Central memory CD8-positive, alpha-beta T cell (primary cell): ENCODE measurements at places on chromosomes 4 and X.

DNA sequence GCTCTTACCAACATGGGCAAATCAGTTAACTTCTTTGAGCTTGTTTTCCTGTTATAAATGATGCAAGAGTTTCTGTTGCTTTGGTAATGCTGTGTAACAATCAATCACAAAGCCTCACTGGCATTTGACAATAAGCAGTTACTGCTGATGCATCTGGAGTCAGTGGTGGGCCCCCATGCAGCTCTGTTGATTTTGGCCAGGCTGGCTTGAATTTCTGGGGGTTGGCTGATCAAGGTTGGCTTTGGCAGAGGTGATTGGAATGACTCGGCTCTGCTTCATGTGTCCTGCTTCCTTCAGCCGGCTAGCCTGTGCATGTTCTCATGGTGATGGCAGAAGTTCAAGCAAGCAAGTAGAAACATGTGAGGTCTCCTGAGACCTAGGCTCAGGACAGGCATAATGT, 90.4 kb downstream of the PHEX start:
- no peak overlapping the region for H3K27ac ChIP-seq
- DNase-seq, result no peak
- no peaks in the 10 kb centered on the region for H3K36me3 ChIP-seq
- H3K4me1 ChIP-seq, result no peaks in the 10 kb centered on the region
- H3K27me3 ChIP-seq, result no peaks in the 10 kb centered on the region
- no peak overlapping the region for H3K4me3 ChIP-seq

GRCh38 chr4:78242071-78242470, 184.9 kb downstream of the FRAS1 start:
- H3K4me1 ChIP-seq, result no peaks in the 10 kb centered on the region
- DNase-seq, result no peak
- no peaks in the 10 kb centered on the region for H3K27me3 ChIP-seq
- no peaks in the 10 kb centered on the region for H3K36me3 ChIP-seq
- H3K4me3 ChIP-seq, result no peak overlapping the region
- H3K27ac ChIP-seq, result no peak overlapping the region

GRCh38 chrX:42943051-42943974, 165.3 kb upstream of the PPP1R2C start:
- H3K4me3 ChIP-seq, result peak overlapping the region; percentile 46
- H3K4me1 ChIP-seq, result peaks cover 72% of the 10 kb centered on the region
- peak overlapping the region; percentile 97 for H3K27ac ChIP-seq
- peaks cover 5% of the 10 kb centered on the region for H3K36me3 ChIP-seq
- H3K27me3 ChIP-seq, result no peaks in the 10 kb centered on the region

GRCh38 chr4:84493092-84493850, 5.8 kb downstream of the NKX6-1 start:
- peaks cover 6% of the 10 kb centered on the region for H3K36me3 ChIP-seq
- DNase-seq, result no peak
- peaks cover 1% of the 10 kb centered on the region for H3K4me1 ChIP-seq
- no peak overlapping the region for H3K27ac ChIP-seq

GRCh38 chr4:173879509-173879908, 349.5 kb upstream of the HAND2 start:
- H3K36me3 ChIP-seq, result no peaks in the 10 kb centered on the region
- no peak overlapping the region for H3K27ac ChIP-seq
- no peaks in the 10 kb centered on the region for H3K4me1 ChIP-seq
- no peak overlapping the region for H3K4me3 ChIP-seq

DNA sequence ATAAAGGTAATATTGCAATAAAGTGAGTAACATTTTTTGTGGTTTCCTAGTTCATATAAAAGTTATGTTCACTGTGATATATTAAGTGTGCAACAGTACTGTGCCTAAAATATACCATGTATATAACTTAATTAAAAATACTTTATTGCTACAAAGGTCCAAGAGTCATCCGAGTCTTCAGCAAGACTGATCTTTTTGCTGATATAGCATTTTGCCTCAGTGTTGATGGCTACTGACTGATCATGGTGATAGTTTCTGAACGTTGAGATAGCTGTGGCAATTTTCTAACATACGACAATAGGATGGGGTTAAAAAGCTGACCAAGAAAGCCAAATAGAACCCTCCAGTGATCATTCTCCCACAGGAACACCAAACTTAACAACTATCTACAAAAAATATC, 1302.7 kb downstream of the TECRL start:
- H3K27ac ChIP-seq, result no peak overlapping the region
- no peaks in the 10 kb centered on the region for H3K36me3 ChIP-seq
- DNase-seq, result no peak
- H3K27me3 ChIP-seq, result no peaks in the 10 kb centered on the region
- H3K4me3 ChIP-seq, result no peak overlapping the region
- no peaks in the 10 kb centered on the region for H3K4me1 ChIP-seq

DNA sequence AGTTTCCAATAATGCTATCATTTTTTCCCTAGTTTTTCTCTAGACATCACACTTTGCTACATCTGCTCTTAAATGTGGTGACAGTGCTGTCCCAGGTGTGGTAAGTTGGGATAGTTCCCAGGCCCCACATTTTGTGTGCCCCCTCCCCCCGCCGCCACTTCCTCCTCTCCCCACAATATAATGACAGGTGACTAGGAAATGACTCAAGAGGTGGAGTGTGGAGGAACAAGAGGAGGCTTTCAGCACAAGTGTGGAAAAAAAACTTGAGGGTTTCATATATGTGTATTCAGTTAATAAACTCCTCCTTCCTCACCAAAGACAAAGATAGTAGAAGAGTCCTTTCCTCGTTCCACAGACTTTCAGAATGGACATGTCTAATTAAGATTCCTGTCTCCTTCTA, 18.3 kb upstream of the IL21 start:
- H3K36me3 ChIP-seq, result no peaks in the 10 kb centered on the region
- DNase-seq, result no peak
- H3K4me1 ChIP-seq, result peaks cover 11% of the 10 kb centered on the region
- H3K27ac ChIP-seq, result no peak overlapping the region
- H3K4me3 ChIP-seq, result no peak overlapping the region
- no peaks in the 10 kb centered on the region for H3K27me3 ChIP-seq

GRCh38 chrX:153953892-153954557, 9.6 kb upstream of the RENBP start:
- H3K36me3 ChIP-seq, result peaks cover 48% of the 10 kb centered on the region
- H3K27me3 ChIP-seq, result no peaks in the 10 kb centered on the region
- H3K4me3 ChIP-seq, result no peak overlapping the region

GRCh38 chrX:24117258-24117657, 32.3 kb upstream of the ZFX start:
- H3K27ac ChIP-seq, result no peak overlapping the region
- H3K4me1 ChIP-seq, result no peaks in the 10 kb centered on the region
- DNase-seq, result no peak
- no peaks in the 10 kb centered on the region for H3K27me3 ChIP-seq

GRCh38 chr4:94345969-94346368, 3.3 kb upstream of the HPGDS start:
- H3K4me1 ChIP-seq, result no peaks in the 10 kb centered on the region
- H3K27ac ChIP-seq, result no peak overlapping the region
- H3K4me3 ChIP-seq, result no peak overlapping the region
- H3K36me3 ChIP-seq, result peaks cover under 1% of the 10 kb centered on the region

DNA sequence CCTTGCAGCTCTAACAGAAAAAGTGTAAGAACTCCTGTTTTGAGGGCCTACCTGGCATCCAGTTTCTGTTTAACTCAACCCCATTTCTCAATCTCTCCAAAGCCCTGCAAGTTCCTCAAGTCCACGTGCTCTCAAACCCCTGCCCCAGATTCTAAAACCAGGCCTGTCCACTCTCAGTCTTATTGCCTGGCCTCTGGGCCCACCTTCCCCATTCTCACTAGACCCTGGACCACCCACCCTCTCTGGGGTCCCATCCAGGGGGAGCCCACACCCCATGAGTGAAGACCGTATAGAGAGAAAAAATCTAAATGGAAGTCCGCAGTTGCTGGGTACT, 58.3 kb downstream of the TLR10 start:
- H3K27me3 ChIP-seq, result no peaks in the 10 kb centered on the region
- DNase-seq, result no peak
- no peak overlapping the region for H3K4me3 ChIP-seq
- H3K4me1 ChIP-seq, result peaks cover 16% of the 10 kb centered on the region
- H3K36me3 ChIP-seq, result no peaks in the 10 kb centered on the region
- H3K27ac ChIP-seq, result no peak overlapping the region

GRCh38 chrX:40040686-40041461, 56.9 kb downstream of the BCOR start:
- no peak overlapping the region for H3K27ac ChIP-seq
- H3K27me3 ChIP-seq, result no peaks in the 10 kb centered on the region
- DNase-seq, result no peak
- peaks cover 15% of the 10 kb centered on the region for H3K4me1 ChIP-seq

GRCh38 chr4:189202869-189203271, 737.8 kb upstream of the FRG1 start:
- H3K4me3 ChIP-seq, result no peak overlapping the region
- H3K27ac ChIP-seq, result no peak overlapping the region
- H3K36me3 ChIP-seq, result no peaks in the 10 kb centered on the region
- DNase-seq, result no peak
- H3K27me3 ChIP-seq, result no peaks in the 10 kb centered on the region
- H3K4me1 ChIP-seq, result peaks cover 5% of the 10 kb centered on the region

DNA sequence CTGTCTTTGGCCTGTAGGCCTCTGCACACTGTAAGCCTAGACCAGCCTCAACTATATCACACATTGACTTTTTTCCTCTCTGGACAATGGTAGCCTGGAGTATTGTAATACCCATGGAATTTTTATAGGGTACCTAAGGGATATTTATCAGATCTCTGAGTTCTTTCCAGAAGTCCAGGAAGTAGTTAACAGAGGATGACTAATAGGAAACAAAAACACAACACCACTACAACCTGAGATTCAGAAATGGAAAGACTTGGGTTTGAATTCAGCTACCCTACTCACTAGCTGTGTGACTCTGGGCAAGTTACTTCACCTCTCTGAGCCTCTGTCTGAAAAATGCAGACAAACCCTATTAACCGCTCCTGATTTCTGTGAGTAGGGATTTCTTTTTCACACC, 7.7 kb upstream of the STX18 start:
- H3K27me3 ChIP-seq, result no peaks in the 10 kb centered on the region
- no peak overlapping the region for H3K27ac ChIP-seq
- no peak overlapping the region for H3K4me3 ChIP-seq

- H3K4me1 ChIP-seq, result no peaks in the 10 kb centered on the region
- DNase-seq, result no peak
- H3K27ac ChIP-seq, result no peak overlapping the region
- no peak overlapping the region for H3K4me3 ChIP-seq
Measured at GRCh38 chrX:144840616-144841015, 406.7 kb upstream of the SPANXN1 start.

DNA sequence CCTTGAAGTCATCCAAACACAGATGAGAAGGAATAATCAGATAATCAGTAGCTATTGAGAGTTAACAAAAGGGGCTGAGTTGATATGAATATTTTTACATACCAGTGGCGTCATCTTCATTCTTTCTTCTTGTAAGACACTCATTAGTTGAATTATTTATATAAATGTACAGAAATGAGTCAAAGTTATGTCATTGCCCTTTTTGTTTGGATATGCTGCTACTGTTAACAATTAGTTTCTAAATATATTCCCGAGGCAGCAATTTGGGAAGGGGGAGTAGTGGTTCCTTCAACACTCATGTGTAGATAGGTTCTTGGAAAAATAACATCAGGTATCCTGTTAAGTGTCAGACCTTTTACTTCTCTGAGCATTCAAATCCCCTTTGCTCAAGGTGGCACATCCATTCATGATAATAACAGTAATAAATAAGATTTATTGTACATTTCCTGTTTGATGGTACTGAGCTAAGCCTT, 436.6 kb downstream of the SPRY1 start:
- DNase-seq, result no peak
- peaks cover 3% of the 10 kb centered on the region for H3K36me3 ChIP-seq
- H3K27ac ChIP-seq, result no peak overlapping the region
- H3K27me3 ChIP-seq, result no peaks in the 10 kb centered on the region
- H3K4me1 ChIP-seq, result no peaks in the 10 kb centered on the region

- H3K27ac ChIP-seq, result no peak overlapping the region
- H3K4me3 ChIP-seq, result no peak overlapping the region
- H3K4me1 ChIP-seq, result no peaks in the 10 kb centered on the region
- H3K36me3 ChIP-seq, result peaks cover 1% of the 10 kb centered on the region
- H3K27me3 ChIP-seq, result no peaks in the 10 kb centered on the region
- no peak for DNase-seq
Measured at GRCh38 chr4:172892300-172892699, 276.3 kb upstream of the GALNT7 start.

GRCh38 chr4:152935143-152935542, 980 bp upstream of the FHDC1 start:
- DNase-seq, result no peak
- H3K27me3 ChIP-seq, result peaks cover 58% of the 10 kb centered on the region
- H3K4me3 ChIP-seq, result peak overlapping the region; percentile 70
- peaks cover 2% of the 10 kb centered on the region for H3K36me3 ChIP-seq
- peaks cover 19% of the 10 kb centered on the region for H3K4me1 ChIP-seq

DNA sequence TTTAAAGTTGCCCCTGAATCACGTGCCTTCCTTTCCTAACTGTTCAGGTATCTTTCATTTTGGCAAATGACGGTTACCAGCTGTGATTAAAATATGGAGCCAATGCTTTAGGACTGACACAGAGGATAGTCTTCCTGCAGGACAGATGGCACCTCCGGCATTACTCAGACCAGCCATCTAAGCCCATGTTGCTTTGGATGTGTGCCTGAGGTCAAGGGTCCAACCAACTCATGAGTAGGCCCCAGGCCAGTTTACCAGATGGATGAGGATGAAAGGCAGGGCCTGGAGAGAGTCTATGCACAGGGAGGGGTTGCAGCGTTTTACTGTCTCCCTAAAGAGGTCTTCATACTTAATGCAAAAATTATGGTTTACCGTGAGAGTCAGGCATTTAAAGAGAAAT, 174.0 kb upstream of the GATB start:
- no peak overlapping the region for H3K27ac ChIP-seq
- no peak overlapping the region for H3K4me3 ChIP-seq
- no peaks in the 10 kb centered on the region for H3K4me1 ChIP-seq
- no peaks in the 10 kb centered on the region for H3K27me3 ChIP-seq
- DNase-seq, result no peak

DNA sequence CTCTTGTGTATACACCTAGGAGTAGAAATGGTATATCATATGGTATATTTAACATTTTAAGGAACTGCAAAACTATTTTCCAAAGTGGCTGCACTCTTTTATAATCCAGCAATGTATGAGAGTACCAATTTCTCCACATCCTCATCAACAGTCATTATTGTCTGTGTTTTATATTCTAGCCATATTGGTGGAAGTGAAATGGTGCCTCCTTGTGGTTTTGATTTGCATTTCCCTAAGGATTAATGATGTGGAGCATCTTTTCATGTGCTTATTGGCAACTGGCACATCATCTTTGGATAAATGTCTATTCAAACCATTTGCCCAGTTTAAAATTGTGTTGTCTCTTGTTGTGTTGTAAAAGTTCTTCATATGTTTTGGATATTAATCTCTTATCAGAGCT, 9.6 kb downstream of the BMP15 start:
- H3K27me3 ChIP-seq, result no peaks in the 10 kb centered on the region
- H3K4me1 ChIP-seq, result no peaks in the 10 kb centered on the region
- no peaks in the 10 kb centered on the region for H3K36me3 ChIP-seq
- DNase-seq, result no peak
- H3K27ac ChIP-seq, result no peak overlapping the region
- no peak overlapping the region for H3K4me3 ChIP-seq
